ENCODE measurements at places on chromosomes 13 and 19.
A peak's percentile ranks its signal among the peaks of the same experiment; 100 is the strongest.

DNA sequence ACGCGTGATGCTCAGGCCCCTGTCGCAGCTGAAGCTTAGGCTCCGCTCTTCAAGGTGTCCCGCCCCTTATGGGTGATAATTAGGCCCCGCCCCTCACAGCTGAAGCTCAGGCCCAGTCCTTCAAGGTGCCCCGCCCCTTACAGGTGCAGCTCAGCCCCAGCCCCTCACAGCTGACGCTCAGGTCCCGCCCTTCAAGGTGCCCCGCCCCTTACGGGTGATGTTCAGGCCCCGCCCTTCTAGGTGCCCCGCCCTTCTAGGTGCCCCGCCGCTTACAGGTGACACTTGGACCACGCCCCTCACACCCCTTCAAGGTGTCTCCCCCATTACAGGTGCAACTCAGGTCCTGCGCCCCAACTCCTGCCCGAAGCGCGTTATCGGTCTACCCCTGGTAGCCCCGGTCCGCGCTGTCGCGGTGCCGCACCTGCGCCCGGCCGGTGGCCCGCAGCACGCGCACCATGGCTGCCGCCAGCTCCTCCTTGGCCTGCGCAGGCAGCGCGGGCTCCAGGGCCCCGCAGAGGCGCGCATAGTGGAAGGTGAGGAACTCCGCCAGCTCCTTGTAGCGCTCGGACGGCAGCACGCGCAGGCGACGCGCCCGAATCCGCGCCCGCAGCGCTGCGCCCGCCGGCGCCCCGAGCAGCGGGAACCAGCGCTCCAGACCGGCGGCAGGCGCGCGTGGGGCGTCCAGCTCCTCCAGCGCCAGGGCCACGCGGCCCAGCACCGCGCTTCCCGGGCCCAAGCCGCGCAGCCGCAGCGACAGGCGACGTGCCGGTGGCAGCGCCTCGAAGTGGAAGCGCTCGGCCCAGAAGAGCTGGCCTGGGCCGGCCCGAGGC is 7.3 kb downstream of the RASAL3 start:
- DNase-seq, result no peak

- DNase-seq, result no peak
Observed at GRCh38 chr19:12318782-12319413, 14.5 kb downstream of the ZNF563 start.

DNA sequence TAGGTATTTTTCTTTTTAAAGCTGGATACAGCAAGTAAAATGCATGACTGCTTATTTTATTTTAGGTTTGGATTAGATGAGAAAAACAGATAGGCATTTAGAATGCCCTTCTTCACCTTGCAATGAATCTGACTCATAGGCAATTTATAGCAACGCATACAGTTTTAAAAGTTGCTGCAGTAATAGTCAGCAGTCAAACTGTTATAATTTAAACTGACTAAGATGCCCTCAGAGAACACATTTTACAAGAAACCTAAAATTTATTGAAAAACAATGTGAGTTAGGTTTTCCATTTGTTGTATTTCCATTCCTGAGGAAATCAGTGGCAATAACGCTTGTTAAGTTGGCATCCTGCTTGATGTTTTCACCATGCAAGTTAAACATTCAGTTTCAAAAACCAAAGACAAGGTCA is 1128.2 kb upstream of the PCDH9 start:
- DNase-seq, result no peak

- no peak for DNase-seq
Observed at GRCh38 chr13:30140973-30141372, 166.4 kb downstream of the KATNAL1 start.

DNA sequence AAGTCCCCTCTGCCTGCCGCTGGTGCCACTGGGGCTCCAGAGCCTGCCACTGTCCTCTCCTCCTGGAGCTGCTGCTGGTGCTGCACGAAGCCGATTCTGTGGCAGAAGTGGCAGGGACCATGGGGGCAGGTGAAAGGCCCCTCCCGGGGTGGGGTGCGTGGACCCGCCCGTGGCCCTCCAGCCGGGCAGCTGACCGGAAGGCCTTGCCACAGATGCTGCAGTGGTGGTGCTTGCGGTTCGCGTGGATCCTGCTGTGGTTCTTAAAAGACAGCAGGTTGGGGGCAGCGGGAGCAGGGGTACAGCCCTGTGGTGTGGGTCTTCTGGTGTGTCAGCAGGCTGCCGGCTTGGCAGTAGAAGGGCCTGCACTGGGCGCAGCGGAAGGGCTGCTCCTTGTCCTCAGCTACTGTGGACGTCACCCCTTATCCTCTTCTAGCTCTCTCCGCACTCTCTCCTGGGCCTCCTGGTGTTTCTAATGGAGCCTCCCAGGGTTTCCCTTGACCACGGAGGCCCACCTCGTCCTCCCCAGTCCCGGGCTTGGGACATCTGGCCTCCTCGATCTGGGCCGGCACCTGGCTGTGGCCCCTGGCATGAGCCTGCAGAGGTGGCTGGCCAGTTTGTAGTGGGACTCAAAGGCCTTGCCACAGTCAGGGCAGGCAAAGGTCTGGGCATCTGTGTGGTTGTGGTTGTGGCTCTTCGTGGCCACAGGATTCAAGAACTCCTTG is 380.4 kb downstream of the OLFM4 start:
- DNase-seq, result no peak

DNA sequence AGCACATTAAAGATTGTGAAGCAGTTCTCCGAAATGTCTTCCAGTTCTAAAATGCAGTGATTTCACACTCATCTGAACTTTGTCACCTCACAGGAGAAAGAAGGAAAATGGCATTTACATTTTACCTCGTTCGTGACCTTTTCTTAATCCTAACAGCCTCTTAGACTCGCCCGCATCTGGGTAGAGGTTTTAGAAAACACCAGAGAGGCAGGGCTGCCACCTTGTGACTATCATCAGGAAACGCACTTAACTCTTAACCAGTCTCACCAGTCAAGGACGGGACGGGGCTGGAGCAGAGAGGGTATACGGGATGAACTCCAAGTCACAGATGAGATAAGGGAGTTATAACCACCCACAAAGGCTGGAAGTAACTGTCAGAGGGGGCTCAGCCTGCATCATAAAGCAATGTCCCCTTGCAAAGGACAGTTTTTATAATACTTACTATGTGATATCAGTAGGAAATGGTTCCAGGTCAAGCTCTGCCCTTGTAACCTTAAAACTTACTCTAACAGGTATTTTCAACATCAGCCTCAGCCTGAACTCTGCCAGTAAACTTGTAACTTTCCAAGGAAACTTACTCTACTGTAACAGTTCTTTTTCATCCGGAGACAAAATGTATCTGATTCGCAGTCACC is 8.6 kb upstream of the CEACAM6 start:
- peak; percentile 26 for DNase-seq

DNA sequence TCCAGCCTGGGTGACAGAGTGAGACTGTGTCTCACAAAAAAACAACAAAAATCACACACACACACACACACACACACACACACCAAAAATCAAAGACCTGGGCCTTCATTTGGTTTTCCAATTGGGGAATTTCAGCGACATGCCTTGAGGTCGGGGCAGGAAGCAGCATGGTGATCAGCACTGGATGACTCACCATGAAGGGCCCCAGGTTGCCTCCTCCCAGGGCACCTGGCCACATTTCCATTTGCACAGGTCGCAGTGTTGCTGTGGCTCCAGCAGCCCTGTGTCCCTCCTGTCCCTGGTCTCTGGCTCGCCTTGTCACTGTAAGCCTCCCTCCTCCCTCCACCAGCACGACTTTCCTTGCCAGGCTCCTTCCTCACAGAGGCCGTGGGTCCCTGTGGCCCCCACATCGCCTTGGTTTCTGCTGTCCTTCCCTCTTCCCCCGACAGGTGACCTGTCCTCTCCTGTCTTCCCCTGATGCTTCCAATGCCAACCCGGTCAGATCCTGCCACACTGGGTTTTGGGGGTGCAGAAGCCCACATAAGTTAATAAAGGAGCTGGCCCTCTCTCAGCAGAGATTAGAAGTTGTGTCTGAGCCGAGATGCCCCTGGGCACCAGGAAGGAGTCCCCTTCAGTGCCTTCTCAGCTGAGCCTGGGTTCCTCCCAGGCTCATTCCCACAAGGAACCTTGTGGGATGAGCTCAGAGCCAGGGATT is 66.7 kb downstream of the GPR12 start:
- DNase-seq, result no peak

- no peak for DNase-seq
Observed at GRCh38 chr19:23528376-23528775, 133.1 kb upstream of the ZNF91 start.

GRCh38 chr19:50893047-50893736 is 18.0 kb downstream of the KLK4 start:
- no peak for DNase-seq

DNA sequence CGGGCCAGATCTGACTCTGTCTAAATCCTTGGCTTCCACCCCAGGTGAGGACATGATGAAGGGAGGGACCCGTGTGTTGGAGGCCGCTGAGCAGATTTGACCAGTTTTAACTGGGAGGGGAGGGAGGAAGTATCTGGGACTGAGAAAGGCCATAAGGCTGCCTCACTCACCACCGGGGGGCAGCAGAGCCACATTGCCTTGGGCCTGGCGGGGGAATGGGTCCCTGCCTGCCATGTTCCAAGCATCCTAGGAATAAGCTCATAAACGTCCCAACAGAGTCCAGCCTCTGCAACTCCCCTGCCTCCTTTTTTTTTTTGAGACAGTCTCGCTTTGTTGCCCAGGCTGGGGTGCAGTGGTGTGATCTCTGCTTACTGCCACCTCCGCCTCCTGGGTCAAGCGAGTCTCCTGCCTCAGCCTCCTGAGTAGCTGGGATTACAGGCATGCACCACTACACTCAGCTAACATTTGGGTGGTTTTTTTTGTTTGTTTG is 15.5 kb downstream of the MAST3 start:
- peak; percentile 66 for DNase-seq

- DNase-seq, result no peak
Observed at GRCh38 chr13:87783366-87783765, 112.2 kb downstream of the SLITRK5 start.

Data from NCI-H524 (cell line).